WTC11 (cell line): ENCODE measurements at places on chromosomes 7 and 10. TPM values are rescaled to one million over a fixed set of nuclear protein-coding genes. Genes with fewer than 3 reads are reported as not detected.

Gene VIPR2
- 7.5 to 7.8 TPM (median 7.6 TPM) in 3 replicates for total RNA-seq

Gene EIF3A
- total RNA-seq, result 177 to 213 TPM (median 178 TPM) in 3 replicates

Gene ENKUR
- total RNA-seq, result not detected in 3 replicates

Gene HECTD2
- total RNA-seq, result 6.5 to 9.4 TPM (median 8.5 TPM) in 3 replicates

DNA sequence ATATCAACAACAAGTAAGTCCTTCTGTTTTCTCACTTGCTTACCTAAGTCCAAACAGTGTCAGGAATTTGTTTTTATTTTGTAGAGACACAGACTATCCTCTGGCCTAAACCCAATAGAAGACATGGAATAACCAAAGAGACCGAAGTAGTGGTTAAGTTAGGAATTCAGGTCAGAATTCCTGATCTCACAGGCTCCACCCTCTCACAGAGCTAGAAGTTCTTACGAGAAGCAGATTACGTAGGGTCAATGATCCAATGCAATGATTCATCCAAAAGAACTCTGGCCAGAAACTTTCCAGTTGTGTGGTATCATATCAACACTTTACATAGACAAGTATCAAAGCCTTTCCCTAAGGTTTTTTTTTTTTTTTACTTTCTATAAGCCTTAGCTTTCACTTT lies 73.8 kb downstream of the IQUB start:
- H3K4me1 ChIP-seq, result peaks cover 4% of the 10 kb centered on the region; the same call in 1 of the 2 replicates
- no peak overlapping the region for H3K27ac ChIP-seq
- no peak overlapping the region for H3K4me3 ChIP-seq
- no peaks in the 10 kb centered on the region for H3K27me3 ChIP-seq
- no peaks in the 10 kb centered on the region for H3K36me3 ChIP-seq

DNA sequence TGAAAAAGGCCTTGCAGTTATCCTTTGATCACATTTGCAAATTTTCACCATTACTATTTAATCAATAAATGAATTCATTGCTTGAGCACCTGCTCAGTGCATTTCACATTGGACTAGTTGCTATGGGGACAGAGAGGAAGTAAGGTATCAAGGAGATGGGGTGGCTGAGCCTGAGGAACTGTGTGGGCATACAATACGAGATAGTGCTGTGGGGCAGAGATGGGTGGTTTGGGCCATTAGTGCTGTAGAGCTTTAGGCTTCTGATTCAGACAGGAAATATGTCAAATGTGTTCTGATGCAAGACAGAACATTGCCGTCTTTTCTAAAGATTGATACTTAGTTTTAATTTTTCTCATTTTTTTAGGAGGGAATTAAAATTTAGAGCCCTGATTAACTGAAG lies 13.2 kb downstream of the ITGB8 start:
- no peaks in the 10 kb centered on the region for H3K27me3 ChIP-seq
- H3K27ac ChIP-seq, result no peak overlapping the region
- no peak overlapping the region for H3K4me3 ChIP-seq
- H3K36me3 ChIP-seq, result no peaks in the 10 kb centered on the region
- no peak for DNase-seq
- H3K4me1 ChIP-seq, result peaks cover 25% of the 10 kb centered on the region

DNA sequence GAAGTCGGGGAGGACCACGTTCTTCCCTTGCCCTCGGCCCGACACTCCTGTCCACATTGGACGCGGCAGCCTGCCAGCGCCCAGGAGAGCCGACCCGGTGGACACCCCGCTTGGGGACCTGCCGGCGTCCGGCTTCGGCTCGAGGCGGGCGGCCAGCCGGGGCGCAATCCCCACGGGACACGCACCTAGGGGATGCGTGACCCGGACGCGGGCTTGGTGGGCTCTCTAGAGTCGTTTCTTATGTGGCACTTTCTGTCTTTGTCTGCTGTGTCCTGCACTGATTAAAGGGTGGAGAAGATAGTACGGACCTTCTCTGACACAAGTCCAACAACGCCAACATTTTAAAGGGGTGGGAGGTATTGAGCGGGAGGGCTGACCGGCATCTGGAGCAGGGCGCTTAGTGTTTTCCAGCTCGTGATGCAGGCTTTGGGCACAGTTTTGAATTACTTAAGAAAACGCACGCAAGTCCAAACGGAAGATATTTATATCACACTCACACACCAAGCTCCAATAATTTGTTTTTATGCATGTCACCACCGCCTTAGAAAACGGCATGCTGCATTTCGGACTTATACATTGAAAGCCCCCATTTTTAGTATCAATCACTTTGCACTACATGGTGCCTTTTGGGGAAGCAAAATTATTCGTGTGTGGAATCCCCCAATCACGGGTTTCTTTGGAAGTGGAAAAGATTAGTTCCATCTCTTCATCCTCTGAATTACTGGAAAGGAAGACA lies 3.9 kb upstream of the SPAG6 start:
- peak overlapping the region; percentile 60 for H3K4me3 ChIP-seq
- H3K36me3 ChIP-seq, result no peaks in the 10 kb centered on the region
- no peak overlapping the region for H3K27ac ChIP-seq
- peaks cover 96% of the 10 kb centered on the region for H3K27me3 ChIP-seq
- H3K4me1 ChIP-seq, result peaks cover 18% of the 10 kb centered on the region

GRCh38 chr7:19920705-19921104 lies 147.3 kb upstream of the TMEM196 start:
- no peak overlapping the region for H3K4me3 ChIP-seq
- DNase-seq, result peak; percentile 53
- H3K4me1 ChIP-seq, result peaks cover 22% of the 10 kb centered on the region

DNA sequence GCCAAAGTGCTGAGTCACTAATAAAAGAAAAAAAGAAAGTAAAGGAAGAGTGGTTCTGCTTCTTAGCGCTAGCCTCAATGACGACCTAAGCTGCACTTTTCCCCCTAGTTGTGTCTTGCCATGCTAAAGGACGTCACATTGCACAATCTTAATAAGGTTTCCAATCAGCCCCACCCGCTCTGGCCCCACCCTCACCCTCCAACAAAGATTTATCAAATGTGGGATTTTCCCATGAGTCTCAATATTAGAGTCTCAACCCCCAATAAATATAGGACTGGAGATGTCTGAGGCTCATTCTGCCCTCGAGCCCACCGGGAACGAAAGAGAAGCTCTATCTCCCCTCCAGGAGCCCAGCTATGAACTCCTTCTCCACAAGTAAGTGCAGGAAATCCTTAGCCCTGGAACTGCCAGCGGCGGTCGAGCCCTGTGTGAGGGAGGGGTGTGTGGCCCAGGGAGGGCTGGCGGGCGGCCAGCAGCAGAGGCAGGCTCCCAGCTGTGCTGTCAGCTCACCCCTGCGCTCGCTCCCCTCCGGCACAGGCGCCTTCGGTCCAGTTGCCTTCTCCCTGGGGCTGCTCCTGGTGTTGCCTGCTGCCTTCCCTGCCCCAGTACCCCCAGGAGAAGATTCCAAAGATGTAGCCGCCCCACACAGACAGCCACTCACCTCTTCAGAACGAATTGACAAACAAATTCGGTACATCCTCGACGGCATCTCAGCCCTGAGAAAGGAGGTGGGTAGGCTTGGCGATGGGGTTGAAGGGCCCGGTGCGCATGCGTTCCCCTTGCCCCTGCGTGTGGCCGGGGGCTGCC lies at the start of gene IL6:
Gene IL6, plus strand, starts transcription at position 294 of the 807 bp plus-strand sequence. Its CDS starts 63 bp downstream, at position 357.
- peaks cover 42% of the 10 kb centered on the region for H3K4me1 ChIP-seq
- no peaks in the 10 kb centered on the region for H3K36me3 ChIP-seq
- peak within 1 kb of the TSS; percentile 31; the same call in 1 of the 2 replicates for H3K27ac ChIP-seq
- DNase-seq, result peak; percentile 52
- H3K27me3 ChIP-seq, result peaks cover 4% of the 10 kb centered on the region

DNA sequence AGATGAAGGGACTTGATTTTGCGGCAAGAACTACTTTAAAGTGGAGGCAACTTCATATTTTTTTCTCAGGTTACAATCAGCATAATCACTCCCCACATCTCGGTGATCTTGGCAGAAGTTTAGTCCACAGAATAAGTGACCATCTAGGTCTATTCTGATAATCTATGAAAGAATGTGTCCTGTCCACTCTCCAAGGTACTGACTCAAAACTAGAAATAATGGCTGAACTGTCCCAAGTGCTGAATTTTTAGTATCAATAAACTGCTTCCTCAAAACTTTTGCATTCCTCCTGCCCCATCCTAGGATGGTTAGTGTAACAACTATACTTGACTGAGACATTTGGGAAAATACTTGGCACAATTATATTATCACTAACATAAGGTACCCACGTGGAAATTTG lies 10.9 kb upstream of the CHRM2 start:
- no peak overlapping the region for H3K4me3 ChIP-seq
- no peak for DNase-seq
- peaks cover 25% of the 10 kb centered on the region for H3K4me1 ChIP-seq
- H3K36me3 ChIP-seq, result no peaks in the 10 kb centered on the region
- peaks cover 2% of the 10 kb centered on the region; the same call in 1 of the 2 replicates for H3K27me3 ChIP-seq
- no peak overlapping the region for H3K27ac ChIP-seq

GRCh38 chr7:17593819-17594419 lies 295.5 kb downstream of the AHR start:
- no peak overlapping the region for H3K27ac ChIP-seq
- no peak for DNase-seq
- H3K36me3 ChIP-seq, result no peaks in the 10 kb centered on the region
- H3K4me3 ChIP-seq, result no peak overlapping the region
- peaks cover 7% of the 10 kb centered on the region for H3K4me1 ChIP-seq

GRCh38 chr10:124592101-124592500 lies 130.5 kb downstream of the LHPP start:
- no peak overlapping the region for H3K4me3 ChIP-seq
- no peaks in the 10 kb centered on the region for H3K4me1 ChIP-seq
- H3K27me3 ChIP-seq, result no peaks in the 10 kb centered on the region; the same call in 1 of the 2 replicates

DNA sequence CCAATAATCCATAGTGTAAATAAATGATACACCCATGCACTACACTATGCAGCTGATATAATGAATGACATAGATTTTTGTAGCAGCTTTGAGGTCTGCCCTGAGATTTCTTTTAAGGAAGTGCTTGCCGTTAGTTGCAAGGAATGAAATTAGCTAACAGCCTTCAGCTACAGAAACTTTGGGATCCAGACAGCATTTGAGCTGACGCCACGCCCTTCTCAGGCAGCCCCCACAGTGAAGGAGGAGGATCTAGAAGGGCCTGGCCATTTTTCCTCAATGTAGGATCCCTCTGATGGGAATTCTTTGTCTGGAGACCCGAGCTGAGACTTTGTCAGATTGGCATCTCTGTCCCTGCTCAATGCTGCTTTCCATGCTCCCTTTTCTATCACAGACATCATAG lies 6.1 kb upstream of the PDK4 start:
- no peaks in the 10 kb centered on the region for H3K4me1 ChIP-seq
- H3K27ac ChIP-seq, result no peak overlapping the region
- H3K27me3 ChIP-seq, result peaks cover 36% of the 10 kb centered on the region
- H3K36me3 ChIP-seq, result no peaks in the 10 kb centered on the region; the same call in 1 of the 2 replicates
- DNase-seq, result no peak
- no peak overlapping the region for H3K4me3 ChIP-seq

DNA sequence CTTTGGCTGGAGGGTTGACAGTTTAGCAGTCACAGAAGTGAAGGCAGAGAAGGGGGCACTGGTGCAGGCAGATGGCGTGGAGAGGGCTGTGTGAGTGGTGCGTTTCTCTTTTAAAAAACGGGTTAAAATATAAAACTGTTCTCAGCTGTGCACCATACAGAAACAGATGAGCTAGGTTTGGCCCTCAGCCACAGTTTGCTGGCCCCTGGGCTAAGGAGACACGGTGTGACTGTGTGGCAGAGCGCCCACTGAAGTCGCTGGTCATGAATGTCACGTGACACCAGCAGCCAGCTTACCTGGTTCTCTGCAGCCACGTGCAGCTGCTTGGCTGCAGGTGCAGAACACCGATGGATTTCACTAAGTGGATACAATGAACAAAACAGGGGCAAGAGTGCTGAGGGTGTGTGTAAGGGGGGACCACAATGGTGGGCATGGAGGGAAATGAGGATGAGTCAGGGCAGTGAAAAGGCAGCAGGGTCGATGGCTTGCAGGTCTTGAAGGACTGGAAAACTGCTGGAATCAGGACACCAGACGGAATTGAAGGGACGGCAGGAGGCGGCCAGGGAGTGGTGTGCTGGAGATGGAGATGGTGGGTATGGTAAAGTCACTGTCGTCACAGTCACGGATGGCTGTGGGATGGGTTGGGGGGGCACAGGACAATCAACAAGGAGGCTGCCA lies 7.4 kb downstream of the ZNF746 start:
- 0 out of 2 replicates have a peak, but pooled peaks cover 3% of the 10 kb centered on the region for H3K4me1 ChIP-seq
- peaks cover 75% of the 10 kb centered on the region for H3K36me3 ChIP-seq

DNA sequence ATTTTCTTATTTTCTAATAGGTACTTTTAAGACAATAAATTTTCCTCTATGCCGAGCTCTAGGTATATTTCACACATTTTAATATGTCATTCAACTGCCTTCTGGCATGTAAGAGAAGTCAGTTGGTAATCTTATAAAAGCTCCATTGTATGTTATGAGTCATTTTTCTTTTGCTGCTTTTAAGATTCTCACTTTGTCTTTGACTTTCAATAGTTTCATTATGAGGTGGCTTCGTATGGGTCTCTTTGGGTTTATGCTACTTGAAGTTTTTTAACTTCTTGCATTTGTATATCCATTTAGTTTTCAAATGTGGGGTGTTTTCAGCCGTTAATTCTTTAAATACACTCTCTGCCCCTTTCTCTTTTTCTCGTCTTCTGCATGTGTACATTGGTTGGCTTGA lies 80.5 kb downstream of the ABCA13 start:
- H3K4me1 ChIP-seq, result peaks cover 28% of the 10 kb centered on the region
- H3K27me3 ChIP-seq, result no peaks in the 10 kb centered on the region
- no peak overlapping the region for H3K4me3 ChIP-seq
- H3K27ac ChIP-seq, result no peak overlapping the region

DNA sequence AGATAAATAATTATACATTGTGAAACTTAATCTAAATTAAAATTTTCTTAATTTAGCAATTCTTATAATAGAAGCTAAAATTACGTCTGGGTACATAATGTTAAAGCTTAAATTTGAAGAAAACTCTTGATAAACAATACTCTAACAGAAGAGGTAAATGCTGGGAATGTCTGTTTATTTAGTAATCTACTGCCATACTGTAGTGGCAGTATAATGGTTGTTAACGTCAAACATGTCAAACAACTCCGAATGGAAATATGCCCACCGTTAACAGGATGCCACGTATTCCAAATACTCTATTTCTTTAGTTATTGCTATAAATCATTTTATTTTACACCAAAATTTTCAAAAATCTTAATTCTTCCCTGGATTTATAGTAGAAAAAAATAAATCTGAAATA lies 40.0 kb upstream of the PTPN12 start:
- peaks cover 10% of the 10 kb centered on the region for H3K36me3 ChIP-seq
- no peaks in the 10 kb centered on the region; the same call in 1 of the 2 replicates for H3K27me3 ChIP-seq
- H3K4me3 ChIP-seq, result no peak overlapping the region
- DNase-seq, result no peak
- no peaks in the 10 kb centered on the region for H3K4me1 ChIP-seq

DNA sequence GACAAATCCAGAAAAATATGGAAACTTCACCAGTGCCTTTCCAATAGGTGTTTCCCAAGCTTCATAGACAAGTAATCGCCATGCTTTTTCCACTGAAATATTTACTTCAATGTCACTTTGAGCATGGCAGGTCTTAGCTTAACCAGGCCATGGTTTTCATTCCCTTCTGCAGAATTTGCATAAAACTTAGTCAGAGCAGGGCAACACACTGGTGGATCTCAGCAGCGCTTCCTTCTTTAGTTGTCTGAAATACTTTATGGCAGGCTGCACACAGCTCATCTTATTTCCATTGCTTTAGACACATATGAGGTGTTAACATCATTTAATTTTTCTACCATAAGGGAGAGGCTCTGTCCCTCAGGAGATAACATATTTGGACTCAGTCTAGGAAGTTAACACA lies 102.9 kb upstream of the AHR start:
- H3K27ac ChIP-seq, result no peak overlapping the region
- peaks cover 3% of the 10 kb centered on the region; the same call in 1 of the 2 replicates for H3K4me1 ChIP-seq
- H3K36me3 ChIP-seq, result no peaks in the 10 kb centered on the region
- no peak for DNase-seq
- no peak overlapping the region for H3K4me3 ChIP-seq
